ENCODE measurements at places on chromosomes 7 and 10. TPM values are rescaled to one million over a fixed set of nuclear protein-coding genes. Genes with fewer than 3 reads are reported as not detected.

- DNase-seq: no peak
- H3K27ac ChIP-seq: no peak overlapping the region
- H3K27me3 ChIP-seq: no peaks in the 10 kb centered on the region
- no peaks in the 10 kb centered on the region for H3K36me3 ChIP-seq
- H3K4me3 ChIP-seq: no peak overlapping the region
These were observed 3.0 kb upstream of the DNAAF5 start for GRCh38 chr7:723541-723940.

DNA sequence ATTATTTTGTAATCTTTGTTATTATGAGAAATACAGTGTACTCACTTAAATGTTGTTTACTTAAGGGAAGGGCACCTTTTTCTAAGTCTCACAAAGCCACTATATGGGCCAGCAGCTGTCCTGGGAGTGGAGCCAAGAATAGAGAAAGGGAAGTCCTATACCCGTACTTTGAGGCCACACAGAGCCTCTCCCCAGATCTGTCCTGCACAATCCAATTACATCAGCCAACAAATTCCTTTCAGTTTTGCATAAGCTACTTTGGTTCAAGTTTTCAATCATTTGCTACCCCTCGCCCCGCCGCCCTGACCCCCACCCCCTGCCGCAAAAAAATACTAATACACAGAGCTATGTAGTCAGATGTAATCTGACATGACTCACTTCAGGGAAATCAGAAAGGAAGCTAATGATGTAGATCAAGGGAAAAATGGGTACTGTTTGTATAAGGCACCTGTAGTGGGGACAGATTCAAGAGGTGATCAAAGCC, 297.4 kb upstream of the NEBL start:
- no peaks in the 10 kb centered on the region for H3K36me3 ChIP-seq
- no peak overlapping the region for H3K4me3 ChIP-seq
- H3K27me3 ChIP-seq: no peaks in the 10 kb centered on the region
- no peak overlapping the region for H3K27ac ChIP-seq
- no peaks in the 10 kb centered on the region for H3K4me1 ChIP-seq

GRCh38 chr7:137925754-137926153, 76.1 kb downstream of the CREB3L2 start:
- H3K36me3 ChIP-seq: peaks cover 9% of the 10 kb centered on the region
- H3K27ac ChIP-seq: peak overlapping the region; percentile 59
- no peak for DNase-seq
- H3K4me3 ChIP-seq: no peak overlapping the region
- no peaks in the 10 kb centered on the region for H3K4me1 ChIP-seq
- H3K27me3 ChIP-seq: no peaks in the 10 kb centered on the region

- H3K36me3 ChIP-seq: no peaks in the 10 kb centered on the region
- H3K4me1 ChIP-seq: no peaks in the 10 kb centered on the region
- no peaks in the 10 kb centered on the region for H3K27me3 ChIP-seq
- no peak for DNase-seq
- H3K27ac ChIP-seq: no peak overlapping the region
- no peak overlapping the region for H3K4me3 ChIP-seq
These were observed 117.6 kb downstream of the SNX13 start for GRCh38 chr7:17822547-17823173.

DNA sequence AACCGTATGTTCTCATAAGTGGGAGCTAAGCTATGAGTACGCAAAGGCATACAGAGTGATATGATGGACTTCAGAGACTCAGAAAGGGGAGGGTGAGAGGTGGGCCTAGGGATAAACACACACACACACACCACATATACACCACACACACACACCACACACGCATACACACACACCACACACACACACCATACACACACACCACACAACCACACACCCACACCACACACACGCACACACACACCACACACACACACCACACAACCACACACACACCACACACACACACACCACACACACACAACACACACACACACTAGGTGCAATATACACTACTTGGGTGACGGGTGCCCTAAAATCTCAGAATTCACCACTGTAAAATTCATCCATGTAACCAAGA, 113.6 kb upstream of the ADAM12 start:
- H3K36me3 ChIP-seq: no peaks in the 10 kb centered on the region
- H3K4me1 ChIP-seq: no peaks in the 10 kb centered on the region
- H3K4me3 ChIP-seq: no peak overlapping the region
- H3K27ac ChIP-seq: no peak overlapping the region

Gene AKR1E2
- 3.2 TPM for total RNA-seq

Measured in right atrium auricular region (tissue), 2 donors.